Esophagus muscularis mucosa (tissue), 4 donors: ENCODE measurements at places on chromosomes 6 and 20. TPM values are rescaled to one million over a fixed set of nuclear protein-coding genes. Genes with fewer than 3 reads are reported as not detected.

THBS2 gene
- 26.4 TPM for total RNA-seq

PKIB gene
- 1.2 TPM for total RNA-seq

OR2B3 gene
- total RNA-seq, result not detected

GRCh38 chr6:146814148-146814750 lies 215.5 kb downstream of the ADGB start:
- no peaks in the 10 kb centered on the region for H3K4me1 ChIP-seq
- H3K36me3 ChIP-seq, result no peaks in the 10 kb centered on the region
- no peak overlapping the region for H3K27ac ChIP-seq
- no peak for DNase-seq
- H3K27me3 ChIP-seq, result no peaks in the 10 kb centered on the region

- H3K36me3 ChIP-seq, result no peaks in the 10 kb centered on the region
- DNase-seq, result peak; percentile 84
- H3K4me3 ChIP-seq, result no peak overlapping the region
- H3K27me3 ChIP-seq, result peaks cover 62% of the 10 kb centered on the region
- no peaks in the 10 kb centered on the region for H3K4me1 ChIP-seq
These were observed 3.0 kb downstream of the WFDC5 start for GRCh38 chr20:45111799-45112471.

DNA sequence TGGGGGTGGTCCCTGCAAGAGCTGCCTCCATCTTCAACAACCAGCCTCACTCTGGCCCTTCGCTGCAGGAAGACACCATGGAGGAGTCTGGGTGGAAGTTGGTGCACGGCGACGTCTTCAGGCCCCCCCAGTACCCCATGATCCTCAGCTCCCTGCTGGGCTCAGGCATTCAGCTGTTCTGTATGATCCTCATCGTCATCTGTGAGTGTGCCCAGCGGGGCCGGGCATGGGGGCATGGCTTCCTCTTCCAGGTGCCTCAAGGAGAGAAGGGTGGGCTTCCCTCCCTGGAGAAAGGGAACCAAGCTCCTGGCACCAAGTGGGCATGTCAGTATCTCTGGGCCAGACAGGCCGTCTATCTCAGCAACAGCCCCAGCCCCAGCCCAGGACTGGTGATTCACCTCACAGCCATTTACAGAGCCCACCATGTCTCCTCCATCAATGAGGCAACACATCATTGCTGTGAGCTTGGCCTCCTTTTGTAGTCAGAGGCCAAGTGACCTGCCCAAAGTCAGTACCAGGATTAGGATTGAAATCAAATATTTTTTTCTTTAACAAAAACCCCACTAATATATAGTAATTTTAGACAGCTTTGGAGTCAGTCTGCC lies 40.2 kb downstream of the TM9SF4 start:
- H3K36me3 ChIP-seq, result peaks cover 89% of the 10 kb centered on the region
- no peak overlapping the region for H3K27ac ChIP-seq
- H3K27me3 ChIP-seq, result no peaks in the 10 kb centered on the region
- no peak overlapping the region for H3K4me3 ChIP-seq

DNA sequence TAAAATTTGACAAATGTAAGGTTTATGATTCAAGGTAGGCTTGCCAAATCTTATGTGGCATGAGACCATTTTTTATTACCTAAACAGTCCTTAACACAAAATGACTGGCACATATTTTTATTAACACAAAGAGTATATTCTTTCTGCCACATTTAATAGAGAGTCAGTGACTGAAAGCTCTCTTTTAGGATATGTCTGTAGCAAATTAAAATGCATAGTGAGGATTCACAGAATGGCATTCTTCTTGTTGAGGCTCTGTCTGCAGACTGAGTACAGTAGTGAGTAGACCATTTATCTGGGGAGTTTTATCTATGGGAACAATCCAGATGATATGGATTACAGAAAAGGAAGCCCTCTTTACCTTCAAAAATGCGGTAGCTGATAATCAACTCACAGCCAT lies 56.5 kb downstream of the HAO1 start:
- DNase-seq, result no peak
- H3K27me3 ChIP-seq, result no peaks in the 10 kb centered on the region
- no peaks in the 10 kb centered on the region for H3K36me3 ChIP-seq
- no peaks in the 10 kb centered on the region for H3K4me1 ChIP-seq
- H3K27ac ChIP-seq, result no peak overlapping the region

DNA sequence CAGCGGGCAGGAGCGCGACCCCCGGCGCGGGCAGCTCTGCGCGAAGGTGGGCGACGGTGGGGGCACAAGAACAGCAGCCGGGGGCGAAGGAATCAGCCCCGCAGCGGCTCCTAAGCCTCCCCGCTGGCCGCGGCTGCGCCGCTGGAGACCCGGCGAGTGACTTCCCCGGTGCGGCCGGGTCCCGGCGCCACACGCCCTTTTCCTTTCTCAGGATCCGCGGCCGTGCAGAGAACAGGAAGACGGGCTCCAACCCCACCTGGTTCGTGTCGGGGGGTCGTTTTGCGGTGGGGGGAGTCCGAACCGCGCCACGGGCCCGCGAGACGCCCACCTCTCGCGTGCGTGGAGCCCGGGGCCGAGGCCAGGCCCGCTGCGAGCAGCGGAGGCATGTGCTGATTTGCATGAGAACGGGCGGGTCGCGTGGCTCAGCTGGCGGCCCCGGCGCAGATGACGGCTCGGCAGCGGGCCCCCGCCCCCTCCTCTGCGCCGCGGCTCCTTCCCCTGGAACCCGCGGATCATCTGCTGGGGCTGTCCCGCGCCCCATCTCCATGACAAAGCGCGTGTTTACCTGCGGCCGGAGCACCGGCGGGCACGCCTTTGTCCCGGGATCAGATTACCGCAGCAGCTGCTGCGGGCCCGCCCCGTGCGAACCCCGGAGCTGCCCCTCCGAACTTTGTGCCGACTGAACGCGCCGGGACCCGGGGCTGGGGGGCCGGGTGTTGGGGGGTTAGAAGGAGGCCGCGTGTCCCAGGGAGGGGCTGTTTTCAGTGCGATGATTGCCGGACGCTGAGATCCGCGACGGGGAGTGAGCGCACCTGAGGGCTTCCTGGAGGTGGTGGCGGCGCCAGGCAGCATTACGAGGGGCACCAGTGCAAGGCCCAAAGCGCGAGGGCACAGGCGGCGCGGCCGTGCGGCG lies 4.9 kb upstream of the DLL1 start:
- peak overlapping the region; percentile 53 for H3K4me3 ChIP-seq
- no peak for DNase-seq
- H3K4me1 ChIP-seq, result peaks cover 59% of the 10 kb centered on the region
- peaks cover 62% of the 10 kb centered on the region for H3K27me3 ChIP-seq
- no peaks in the 10 kb centered on the region for H3K36me3 ChIP-seq
- no peak overlapping the region for H3K27ac ChIP-seq

GRCh38 chr6:102026649-102027048 lies 633.1 kb downstream of the GRIK2 start:
- H3K27me3 ChIP-seq, result no peaks in the 10 kb centered on the region
- no peak overlapping the region for H3K4me3 ChIP-seq
- H3K27ac ChIP-seq, result no peak overlapping the region

- no peaks in the 10 kb centered on the region for H3K36me3 ChIP-seq
- no peak overlapping the region for H3K4me3 ChIP-seq
- DNase-seq, result no peak
These were observed 361.6 kb downstream of the PHF3 start for GRCh38 chr6:63997221-63997620.

DNA sequence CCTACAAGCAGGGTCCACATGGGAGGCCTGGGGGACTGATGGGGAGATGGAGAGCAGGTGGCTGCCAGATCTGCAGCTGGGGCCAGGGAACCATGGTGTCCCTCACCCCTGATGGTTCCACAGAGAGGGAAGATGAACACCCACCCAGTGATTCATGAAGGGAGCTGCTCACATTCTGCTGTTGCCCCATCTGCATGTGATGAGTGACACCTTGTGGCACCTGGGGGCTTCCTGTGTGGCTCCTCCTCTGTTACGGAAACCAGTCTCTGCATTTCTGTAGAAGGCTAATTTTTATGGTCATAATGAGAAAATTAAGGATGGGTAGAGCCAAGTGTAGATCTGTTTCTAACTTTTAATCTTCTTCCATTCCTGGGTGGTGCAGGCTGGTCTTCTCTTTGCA lies 217.1 kb downstream of the SMOC2 start:
- H3K4me3 ChIP-seq, result no peak overlapping the region
- H3K27me3 ChIP-seq, result no peaks in the 10 kb centered on the region
- H3K4me1 ChIP-seq, result no peaks in the 10 kb centered on the region

DNA sequence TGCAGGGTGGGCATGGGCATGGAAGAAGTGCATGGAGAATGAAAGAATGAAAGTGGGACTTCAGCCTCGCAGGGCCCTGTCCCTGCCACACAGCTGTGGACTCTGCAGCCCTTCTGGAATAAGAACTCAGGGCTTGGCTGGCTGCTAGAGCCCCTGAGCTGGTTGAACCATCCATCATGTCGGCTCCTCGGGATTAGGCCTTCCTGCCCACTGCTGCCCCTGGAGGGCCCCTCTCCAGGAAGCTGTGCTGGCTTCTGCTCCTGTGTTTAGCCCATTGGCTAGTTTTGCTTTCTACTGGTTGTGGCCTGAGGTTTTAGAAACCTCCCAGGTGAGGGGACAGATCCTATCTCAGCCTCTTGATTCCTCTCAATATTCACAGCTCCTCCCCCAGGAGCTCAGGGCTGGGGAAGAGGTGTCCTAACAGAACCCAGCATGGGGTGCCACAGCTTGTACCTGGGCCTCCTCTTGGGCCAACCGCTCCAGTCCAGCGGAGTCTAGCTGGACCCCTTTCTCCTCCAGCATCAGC lies 7.9 kb downstream of the AARS2 start:
- H3K27ac ChIP-seq, result no peak overlapping the region
- no peaks in the 10 kb centered on the region for H3K27me3 ChIP-seq
- no peak overlapping the region for H3K4me3 ChIP-seq
- DNase-seq, result no peak

DNA sequence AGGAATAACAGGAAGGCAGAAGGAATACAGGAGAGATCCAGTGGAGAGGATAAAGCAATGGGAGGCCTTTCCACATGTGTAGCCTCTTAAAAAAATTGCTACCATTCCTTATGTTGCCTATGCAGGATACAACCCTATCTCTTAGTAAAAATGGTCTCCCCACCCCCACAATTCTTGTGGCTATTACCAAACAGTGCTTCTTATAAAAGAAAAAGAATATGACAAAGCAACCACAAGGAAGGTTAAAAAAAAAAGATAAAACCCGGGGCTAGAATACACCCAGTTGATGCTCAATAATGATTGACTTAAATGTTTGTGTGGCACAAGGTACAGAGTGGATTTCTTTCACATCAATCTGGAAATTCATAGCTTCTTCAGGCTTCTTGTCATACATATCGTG lies 250.9 kb downstream of the HIVEP2 start:
- no peak overlapping the region for H3K4me3 ChIP-seq
- H3K27ac ChIP-seq, result no peak overlapping the region
- peaks cover 33% of the 10 kb centered on the region for H3K4me1 ChIP-seq
- peak; percentile 68 for DNase-seq
- H3K36me3 ChIP-seq, result no peaks in the 10 kb centered on the region
- H3K27me3 ChIP-seq, result no peaks in the 10 kb centered on the region

- H3K4me3 ChIP-seq, result no peak overlapping the region
- no peaks in the 10 kb centered on the region for H3K36me3 ChIP-seq
- no peak overlapping the region for H3K27ac ChIP-seq
- H3K4me1 ChIP-seq, result no peaks in the 10 kb centered on the region
- no peak for DNase-seq
These were observed 309.5 kb downstream of the TAF4 start for GRCh38 chr20:61755971-61756845.

- H3K4me1 ChIP-seq, result no peaks in the 10 kb centered on the region
- H3K36me3 ChIP-seq, result no peaks in the 10 kb centered on the region
- H3K27ac ChIP-seq, result no peak overlapping the region
- DNase-seq, result no peak
- no peak overlapping the region for H3K4me3 ChIP-seq
These were observed 223.5 kb upstream of the ID4 start for GRCh38 chr6:19613678-19614077.

- no peak for DNase-seq
- no peak overlapping the region for H3K4me3 ChIP-seq
These were observed 20.6 kb upstream of the EZR start for GRCh38 chr6:158839796-158840195.

DNA sequence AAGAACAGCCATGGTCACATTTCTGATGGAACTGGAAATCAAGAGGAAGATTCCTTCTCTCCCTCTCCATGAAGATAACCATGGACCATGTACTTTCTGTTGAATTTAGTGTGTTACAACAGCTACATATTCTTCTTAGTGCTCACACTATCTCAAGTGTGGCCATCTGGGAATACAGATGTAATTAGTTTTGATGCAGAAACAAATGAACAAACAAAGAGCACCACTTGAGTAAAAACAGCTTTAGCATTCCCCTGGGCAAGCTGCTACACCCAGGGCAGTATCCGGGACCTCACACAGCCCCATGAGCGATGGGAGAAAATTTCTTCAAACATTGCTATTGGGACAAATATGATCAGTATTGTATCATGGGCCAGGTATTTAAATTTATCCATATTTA lies 75.2 kb downstream of the RAMACL start:
- no peak for DNase-seq
- no peak overlapping the region for H3K27ac ChIP-seq

DNA sequence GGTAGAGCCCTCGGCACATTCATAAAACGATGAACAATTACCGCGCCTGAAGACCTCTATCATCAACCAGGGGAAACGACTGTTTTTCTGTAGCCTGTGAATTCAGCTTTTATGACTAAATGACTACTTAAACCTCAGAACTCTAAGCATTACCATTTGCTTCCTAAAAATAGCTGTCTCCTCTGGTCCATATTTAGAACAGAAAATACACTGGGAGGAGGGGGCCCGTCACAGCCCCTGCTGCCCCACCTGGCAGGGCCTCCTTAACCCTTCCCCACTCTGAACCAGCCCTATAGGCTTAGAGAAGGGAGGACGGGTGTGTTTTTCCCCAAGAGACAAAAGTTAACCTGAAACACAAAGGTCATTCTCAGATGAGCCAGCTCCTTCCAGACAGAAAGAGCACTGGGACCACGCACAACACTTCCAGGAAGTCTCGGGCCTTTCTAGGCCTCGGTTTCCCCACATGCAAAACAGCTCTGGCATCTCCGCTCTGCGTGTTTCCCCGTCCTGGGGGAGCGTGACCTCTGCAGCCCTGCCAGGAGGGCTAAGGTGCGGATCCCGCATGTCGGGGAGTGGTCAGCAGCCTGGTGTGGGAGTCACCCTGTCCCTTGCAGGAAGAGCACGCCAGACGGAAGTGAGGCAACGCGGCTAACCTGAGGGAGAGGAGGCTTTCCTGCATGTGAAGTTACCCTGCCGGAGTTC lies 193.9 kb downstream of the DLL1 start:
- peak overlapping the region; percentile 10 for H3K27ac ChIP-seq
- no peaks in the 10 kb centered on the region for H3K27me3 ChIP-seq
- H3K36me3 ChIP-seq, result no peaks in the 10 kb centered on the region
- DNase-seq, result no peak
- H3K4me3 ChIP-seq, result no peak overlapping the region
